ENCODE measurements at places on chromosomes 4 and X.
A peak's percentile ranks its signal among the peaks of the same experiment; 100 is the strongest.

GRCh38 chrX:105323928-105324327, 103.4 kb upstream of the TEX13A start:
- peak; percentile 51 for DNase-seq

GRCh38 chrX:47030339-47030738, 47.9 kb upstream of the RGN start:
- DNase-seq: peak; percentile 56

DNA sequence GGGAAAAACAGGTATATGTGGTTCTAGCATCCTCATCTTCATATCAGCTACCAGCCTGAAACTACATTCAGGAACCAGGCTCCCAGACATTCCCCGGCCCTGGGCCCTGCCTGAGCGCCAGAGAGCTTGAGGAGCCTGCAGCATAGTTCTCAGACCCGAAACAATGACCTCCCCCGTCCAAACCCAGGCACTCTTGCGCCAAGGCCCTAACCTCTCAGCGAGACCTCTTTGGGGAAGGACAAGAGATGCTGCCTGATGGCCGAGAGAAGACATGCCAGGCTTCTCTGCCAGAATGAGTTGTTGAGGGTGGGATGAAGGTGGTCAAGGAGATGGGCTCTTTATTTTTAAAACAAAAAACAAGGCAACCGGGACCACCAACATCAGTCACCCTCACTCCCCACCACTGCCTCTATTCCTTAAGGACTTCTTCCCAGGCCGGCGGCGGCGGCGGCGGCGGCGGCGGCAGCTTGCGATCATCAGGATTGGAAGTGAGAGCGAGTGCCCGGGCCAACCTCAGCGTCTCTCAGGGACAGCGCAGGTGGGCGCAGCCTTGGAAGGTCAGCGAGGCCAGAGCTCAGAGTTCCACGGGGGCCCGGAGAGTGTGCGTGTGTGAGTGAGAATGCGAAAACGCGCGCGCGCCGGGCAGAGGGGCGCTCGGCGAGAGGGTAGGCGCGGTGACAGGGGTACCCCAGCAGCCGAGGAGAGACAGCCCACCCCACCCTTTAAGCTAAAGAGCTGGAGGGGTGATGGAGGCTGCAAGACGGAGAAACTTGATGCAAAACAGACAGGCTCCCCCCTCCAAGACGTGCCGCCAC, 601 bp downstream of the INPP4B start:
- no peak for DNase-seq

GRCh38 chr4:127698789-127699200, 31.4 kb upstream of the SLC25A31 start:
- DNase-seq: peak; percentile 32

- peak; percentile 96 for DNase-seq
Observed at GRCh38 chr4:124940387-124940786, 227.9 kb upstream of the ANKRD50 start.

GRCh38 chrX:47146936-47147859, 2.2 kb downstream of the RBM10 start:
- DNase-seq: no peak

DNA sequence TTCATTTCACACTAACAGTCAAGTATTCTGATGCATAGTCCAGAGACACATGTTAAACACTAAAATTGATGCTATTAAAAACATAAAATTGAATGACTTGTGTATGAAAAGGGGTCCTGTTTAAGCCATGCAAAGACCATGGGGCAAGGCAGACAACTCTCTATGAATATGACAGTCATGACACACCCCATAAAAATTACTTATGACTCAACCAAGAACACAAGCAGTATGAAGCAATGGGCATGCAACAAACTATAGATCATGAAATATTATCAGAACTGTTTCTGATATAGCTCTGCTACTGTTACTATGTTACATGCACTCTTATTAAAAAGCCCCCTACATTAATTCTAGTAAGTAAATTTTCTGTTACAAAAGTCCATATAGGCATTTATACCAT, 57.5 kb upstream of the ZCCHC13 start:
- no peak for DNase-seq

- peak; percentile 76 for DNase-seq
Observed at GRCh38 chr4:157048248-157048647, 27.7 kb upstream of the GLRB start.

DNA sequence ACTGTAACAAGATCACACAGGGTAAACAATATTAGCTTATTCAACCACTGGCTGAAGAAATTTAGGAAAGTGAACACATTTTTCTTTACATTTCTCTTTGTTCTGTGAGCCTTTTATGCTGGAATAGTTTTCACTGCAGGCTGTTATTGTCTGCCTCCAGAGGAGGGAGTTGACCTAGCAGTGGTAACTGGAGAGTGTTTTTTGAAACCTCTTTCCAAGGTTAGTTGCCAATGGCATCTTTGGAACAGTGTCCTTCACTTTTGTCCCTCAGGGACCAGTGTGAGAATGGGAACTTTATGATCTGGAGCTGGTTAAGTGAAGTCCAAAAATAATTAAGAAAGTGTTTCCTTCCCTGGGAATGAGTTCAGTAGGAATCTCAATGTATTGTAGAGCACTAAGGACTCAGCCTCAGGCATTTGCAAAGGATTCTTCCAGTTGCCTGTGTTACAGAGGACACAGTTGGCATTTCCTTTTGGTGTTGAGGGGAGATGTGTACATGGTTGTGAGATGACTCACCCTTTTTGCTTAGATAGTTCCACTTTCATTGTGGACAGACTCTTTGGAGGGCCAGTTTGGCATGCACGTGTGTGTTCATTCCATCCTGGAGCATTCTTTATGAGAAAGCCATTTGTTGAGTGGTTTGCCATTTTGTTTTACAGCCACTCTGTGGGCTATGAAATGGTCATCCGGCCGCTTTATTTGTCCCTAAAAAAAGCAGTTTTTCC, 61.3 kb downstream of the AR start:
- DNase-seq: peak; percentile 83

DNA sequence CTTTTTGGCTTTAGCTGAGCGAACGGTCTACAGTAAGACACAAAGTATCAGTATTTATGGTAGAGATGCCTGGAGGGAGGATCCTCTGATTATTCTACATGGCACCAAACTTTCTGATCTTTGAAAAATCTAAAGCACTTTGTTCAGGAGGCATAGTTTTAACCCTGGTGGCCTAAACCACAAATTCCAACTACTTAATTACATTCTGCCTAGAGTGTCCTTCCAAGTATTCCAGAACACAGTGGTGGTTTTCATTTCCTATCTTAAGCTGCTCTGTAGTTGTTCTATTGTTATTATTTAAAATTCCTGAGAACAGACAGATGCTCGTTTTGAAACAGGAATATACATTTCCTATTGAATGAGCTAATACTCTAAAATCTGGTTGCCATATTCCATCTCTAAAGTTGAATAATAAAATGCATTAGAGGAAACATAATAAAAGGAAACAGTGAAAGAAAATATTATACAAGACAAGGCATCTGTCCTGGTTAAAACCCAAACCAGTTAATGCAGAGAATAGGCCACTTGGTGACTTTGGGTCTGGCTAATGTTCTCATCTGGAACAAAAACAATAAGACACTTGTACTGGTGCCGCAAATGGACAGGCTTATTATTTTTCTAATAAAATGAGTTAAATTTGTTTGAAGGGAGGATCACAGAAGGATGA, 657.4 kb downstream of the SPRY1 start:
- no peak for DNase-seq

- DNase-seq: no peak
Observed at GRCh38 chr4:47185761-47186160, 154.4 kb downstream of the GABRB1 start.

DNA sequence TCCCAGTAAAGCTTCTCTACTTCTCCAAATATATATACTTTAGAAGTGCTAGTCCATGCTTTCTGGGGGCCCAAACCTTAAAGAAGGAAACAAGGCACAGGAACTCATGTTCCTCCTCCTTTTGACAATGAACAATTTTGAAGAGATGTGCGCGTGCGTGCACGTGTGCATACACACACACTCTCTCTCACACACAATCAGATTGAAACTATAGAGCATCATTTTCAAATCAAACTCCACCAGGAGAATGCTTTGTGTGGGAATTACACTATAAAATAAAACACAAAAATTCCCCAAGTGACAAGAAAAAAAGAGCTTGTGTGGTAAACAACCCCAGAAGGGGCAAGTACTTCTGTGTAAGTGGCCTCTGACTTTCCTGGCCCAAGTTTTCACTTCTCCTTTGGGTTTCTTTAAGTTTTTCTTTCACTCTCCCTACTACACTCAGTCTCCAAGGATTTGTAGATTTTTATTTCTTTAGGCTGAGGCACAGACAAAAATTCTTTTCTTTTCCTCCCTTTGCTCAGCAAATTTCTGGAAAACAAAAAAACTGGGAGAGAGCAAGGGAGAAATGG, 46.6 kb upstream of the SHISA3 start:
- DNase-seq: no peak

DNA sequence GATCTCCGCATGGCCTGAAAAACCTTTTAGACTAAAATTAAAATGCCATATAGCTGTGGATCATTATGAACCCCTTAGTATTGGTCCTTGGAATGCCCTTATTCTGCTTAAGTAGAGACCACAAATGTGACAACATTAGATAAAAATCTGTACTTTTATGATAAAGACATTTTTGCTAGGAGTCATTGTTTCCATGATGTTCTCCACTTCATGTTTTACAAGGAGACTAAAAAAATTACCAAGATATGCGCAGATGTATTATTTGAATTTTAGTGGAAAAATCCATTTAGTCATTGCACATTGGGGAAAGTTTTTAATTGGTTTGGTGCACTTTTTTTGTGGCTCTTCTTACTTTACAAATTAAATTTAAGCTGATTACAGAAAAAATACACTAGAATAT, 85.1 kb upstream of the HPRT1 start:
- DNase-seq: no peak

DNA sequence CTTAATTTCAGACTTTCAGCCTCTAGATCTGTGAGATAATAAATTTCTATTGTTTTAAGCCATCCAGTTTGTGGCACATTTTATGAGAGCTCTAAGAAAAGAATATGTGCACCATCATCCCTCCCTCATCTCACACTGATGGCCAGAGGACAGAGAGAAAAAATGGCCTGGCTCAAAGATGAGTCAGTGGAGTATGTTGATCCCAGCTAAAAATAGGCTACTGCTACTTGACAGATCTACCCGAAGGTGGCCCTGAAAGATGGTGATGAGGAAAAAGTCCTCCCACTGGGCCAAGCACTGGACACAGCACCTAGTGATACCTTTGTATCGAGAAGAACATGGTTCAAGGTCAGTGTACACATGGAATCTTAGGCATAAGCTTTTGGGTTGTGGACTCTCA, 38.2 kb upstream of the DCTD start:
- DNase-seq: no peak

DNA sequence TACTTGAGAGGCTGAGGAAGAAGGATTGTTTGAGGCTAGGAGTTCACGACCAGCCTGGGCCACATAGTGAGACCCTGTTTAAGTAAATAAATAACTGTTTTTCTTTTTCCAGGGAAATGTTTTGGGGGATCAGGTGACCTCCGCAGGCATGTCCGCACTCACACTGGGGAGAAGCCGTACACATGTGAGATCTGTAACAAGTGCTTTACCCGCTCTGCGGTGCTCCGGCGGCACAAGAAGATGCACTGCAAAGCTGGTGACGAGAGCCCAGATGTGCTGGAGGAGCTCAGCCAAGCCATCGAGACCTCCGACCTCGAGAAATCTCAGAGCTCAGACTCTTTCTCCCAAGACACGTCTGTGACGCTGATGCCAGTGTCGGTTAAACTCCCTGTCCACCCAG, 30.5 kb downstream of the ZBTB49 start:
- no peak for DNase-seq

DNA sequence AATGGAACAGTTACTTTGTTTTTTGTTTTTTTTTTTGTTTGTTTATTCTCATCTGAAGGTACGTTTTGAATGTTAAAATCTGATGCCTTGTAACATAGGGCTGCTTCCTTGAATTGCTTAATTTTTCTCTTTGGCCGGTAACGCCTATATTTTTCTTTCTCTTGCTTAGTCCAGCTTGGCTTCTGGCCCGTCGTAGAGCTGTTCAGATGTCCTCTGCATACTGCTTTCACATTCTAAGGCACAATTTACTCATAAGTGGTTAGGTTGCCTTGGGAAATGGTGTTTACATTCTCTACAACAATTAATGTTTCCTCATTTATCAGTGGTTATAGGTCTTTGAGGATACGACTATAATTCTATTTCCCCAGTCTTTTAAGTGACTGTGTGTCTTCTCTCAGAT, 7.9 kb downstream of the NONO start:
- DNase-seq: peak; percentile 27

- DNase-seq: no peak
Observed at GRCh38 chr4:139666735-139667281, 1.2 kb downstream of the MGST2 start.

DNA sequence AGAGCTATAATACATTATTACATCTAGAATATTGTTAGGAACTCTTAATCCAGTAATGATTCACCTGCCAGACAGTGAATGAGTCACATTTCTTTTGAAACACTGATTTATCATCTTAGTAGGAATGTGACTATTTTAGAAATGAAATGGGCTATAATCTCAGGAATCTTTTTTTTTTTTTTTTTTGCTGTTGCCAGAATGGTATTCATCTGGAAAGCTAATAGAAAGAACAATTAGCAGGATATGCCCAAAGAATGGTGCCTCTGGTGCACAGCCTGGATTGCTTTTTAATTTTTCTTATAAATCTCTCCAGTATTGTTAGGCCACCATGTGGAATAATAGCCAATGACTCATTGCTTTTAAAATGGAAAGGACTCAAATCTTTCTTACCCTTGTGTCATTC, 181.1 kb upstream of the SMIM31 start:
- DNase-seq: no peak

GRCh38 chr4:63583007-63583406, 826.2 kb downstream of the TECRL start:
- no peak for DNase-seq

GRCh38 chrX:71938371-71938770, 27.7 kb downstream of the NHSL2 start:
- no peak for DNase-seq

- no peak for DNase-seq
Observed at GRCh38 chrX:33339219-33339618, 127.9 kb upstream of the DMD start.

DNA sequence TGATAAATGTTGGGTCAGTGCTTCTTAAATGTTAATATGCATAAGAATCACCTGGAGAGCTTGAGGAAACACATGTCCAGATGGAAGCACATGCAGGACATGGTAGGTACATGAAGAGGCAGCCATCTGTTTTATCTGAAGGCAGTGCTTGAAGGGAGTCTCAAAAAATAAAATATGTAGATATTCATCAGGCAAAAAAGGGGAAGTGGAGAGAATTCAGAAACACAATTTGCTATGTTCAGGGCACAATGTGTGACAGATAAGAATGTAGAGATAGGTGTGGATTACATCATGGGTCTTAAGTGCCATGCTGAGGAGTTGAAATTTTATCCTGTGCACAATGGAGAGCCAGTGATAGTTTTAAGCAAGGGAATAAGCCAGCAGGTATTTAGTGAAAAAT, 59.6 kb upstream of the CASK start:
- no peak for DNase-seq

DNA sequence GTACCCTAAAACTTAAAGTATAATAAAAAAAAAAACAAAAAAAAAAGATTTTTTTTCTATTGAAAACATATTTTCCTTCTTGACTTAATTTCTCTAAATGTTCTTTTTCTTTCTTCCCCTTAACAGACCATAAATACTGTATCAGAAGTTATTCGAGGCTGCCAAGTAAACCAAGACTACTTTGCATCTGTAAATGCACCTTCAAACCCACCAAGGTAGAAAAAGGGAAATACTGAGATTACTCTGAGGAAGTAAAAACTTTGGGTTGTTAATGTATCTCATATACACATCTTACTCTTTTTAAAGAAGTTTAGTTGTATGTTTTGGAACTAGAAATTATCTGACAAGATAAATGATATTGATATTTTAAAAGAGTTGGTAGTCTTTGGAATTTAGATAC, 65.6 kb downstream of the USO1 start:
- no peak for DNase-seq

- DNase-seq: no peak
Observed at GRCh38 chrX:134886002-134886596, 104.7 kb upstream of the SMIM10 start.
